AG09309 (cell line): ENCODE measurements at places on chromosomes 7 and 10.

DNA sequence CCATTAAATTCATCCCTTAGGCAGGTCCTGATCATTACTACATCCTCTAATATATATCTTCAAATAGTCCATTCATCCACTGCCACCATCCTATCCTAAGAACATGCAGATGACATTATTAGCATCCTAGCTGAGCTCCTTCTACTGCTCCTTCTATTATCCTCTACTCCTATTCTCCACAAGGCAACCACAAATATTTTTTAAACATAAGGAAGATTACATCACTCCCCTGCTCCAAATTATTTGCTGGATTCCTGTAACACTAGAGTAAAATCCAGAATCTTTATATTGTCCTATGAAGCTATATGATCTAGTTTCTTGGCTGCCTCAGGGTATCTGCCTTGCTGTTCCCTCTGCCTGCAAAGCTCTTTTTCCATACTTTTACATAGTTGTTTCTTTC is 176.3 kb upstream of the SLC26A5 start:
- no peak for DNase-seq

- DNase-seq: peak; percentile 42
Measured at GRCh38 chr7:51045319-51046102, 262.8 kb upstream of the GRB10 start.

DNA sequence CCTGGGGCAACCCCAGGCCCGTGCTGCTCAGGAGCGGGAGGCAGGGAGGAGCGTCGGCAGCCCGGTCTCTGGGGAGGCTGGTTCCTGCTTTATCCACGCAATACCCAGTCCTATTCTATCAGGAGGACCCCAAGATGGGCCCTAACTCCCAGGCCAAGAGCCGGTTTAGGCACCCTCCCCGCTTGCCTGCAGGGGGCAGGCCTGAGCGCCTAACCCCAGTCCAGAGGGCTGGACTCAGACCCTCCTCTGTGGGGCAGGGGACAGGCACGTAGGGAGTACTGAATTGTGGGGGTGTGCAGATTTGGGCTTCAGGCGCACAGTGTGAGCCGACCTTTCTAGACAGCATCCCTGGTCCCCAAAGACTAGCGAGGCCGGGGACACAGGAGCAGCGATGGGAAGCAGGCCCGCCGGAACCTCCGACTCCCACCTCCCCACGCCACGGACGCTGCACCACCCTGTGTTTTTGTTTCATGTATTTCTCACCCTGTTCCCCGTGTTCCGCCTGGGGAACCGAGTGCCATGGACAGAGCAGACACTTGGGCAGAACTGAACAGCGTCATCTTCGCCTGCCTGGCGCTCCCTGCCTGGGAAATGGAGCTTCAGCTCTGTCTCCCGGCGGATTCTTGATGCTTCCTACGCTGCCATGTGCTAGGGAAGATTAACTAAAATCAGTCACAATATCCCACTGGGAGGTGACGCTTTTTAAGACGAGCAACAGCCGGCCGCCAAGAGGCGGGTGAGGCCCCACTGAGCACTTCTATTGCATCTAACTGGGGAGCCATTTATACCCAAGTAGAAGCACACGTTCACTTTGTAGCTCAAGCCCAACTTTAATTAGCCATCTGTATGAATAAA is 5.3 kb downstream of the NUDT1 start:
- DNase-seq: no peak

DNA sequence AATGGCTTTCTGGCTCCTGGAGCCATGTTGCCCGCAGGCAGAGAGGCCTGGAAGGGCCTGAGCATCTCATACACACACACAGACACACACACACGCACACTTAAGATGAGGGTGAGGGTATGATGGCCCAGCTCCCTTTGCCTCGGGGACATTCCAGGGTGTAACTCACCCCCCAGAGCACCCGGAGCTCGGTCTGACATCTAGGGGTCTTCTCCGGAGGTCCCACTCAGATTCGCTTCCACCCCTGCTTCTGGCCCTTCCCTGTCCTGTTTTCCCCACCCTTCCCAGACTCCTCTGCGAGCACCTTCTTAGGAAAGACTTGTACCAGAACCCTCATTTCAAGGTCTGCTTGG is 304.4 kb downstream of the GRID1 start:
- DNase-seq: no peak

- DNase-seq: no peak
Measured at GRCh38 chr10:117266812-117267211, 25.9 kb downstream of the SLC18A2 start.

- no peak for DNase-seq
Measured at GRCh38 chr7:83878614-83879013, 229.7 kb upstream of the SEMA3E start.
